ENCODE measurements at places on chromosomes 3 and 15.

- no peak for DNase-seq
These were observed 638.3 kb downstream of the NTRK3 start for GRCh38 chr15:87618203-87618725.

GRCh38 chr3:170524073-170524472 lies 61.8 kb downstream of the SLC7A14 start:
- no peak for DNase-seq

DNA sequence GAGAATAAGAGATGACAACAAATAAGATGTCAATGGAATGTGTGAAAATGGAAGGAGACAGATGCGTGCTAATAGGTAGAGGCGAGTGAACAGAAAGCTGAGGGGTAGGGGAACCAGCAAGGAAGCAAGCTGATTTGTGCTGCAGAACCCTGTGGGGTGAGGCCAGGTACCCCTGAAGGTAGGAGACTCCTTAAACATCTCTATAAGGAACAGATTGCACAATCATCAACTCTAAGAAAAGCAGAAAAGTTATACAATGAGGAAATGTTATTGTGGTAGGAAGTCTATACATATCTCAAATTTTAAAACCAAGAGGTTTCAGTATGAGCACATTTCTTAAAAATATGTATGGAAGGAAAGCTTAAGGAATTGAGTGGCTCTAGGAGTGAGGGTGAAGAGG lies 315.0 kb upstream of the TPM1 start:
- DNase-seq, result no peak

DNA sequence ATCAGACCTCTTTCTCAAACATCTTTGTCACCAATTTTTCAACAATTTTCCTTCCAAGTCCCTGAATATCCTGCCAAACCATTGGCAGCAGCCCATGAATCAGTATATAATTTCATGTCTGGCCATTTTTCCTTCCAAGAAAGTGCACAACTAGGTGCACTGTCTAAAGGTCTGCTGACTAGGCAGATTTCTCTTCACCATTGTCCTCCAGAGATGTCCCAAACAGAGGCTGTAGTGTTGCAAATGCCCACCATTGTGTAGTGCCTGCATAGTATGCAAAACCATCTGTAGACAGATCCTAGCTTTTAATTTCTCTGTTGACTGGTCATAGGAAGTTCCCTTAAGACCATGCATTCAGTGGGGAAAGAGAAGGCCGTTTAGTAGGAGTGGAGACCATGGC lies 25.0 kb upstream of the GOLGA6L2 start:
- DNase-seq, result no peak

DNA sequence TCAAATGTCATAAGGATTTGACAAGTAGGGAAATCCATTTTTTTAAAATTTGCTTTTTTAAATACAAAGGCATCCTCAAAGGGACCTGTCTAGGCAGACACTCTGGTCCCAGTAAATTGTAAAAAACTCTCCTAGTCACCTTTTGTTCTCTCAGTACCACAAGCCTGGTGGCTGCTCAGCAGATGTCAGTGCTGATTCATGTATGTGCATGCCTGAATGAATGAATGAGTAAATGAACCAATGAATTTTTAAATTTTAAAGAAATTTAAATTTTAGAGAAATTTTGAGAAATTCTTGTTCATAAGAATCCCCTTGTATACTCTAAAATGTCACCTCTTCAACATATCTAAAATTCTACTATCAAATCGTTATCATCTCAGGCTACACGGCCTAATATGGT lies 199.5 kb downstream of the TLE3 start:
- DNase-seq, result no peak

GRCh38 chr15:22936577-22937472 lies 43.3 kb downstream of the CYFIP1 start:
- no peak for DNase-seq
